SW480 (cell line): ENCODE measurements at places on chromosomes 13 and 19.

- no peak for DNase-seq
These were observed 42.8 kb downstream of the TRPM4 start for GRCh38 chr19:49200238-49200862.

GRCh38 chr19:13797870-13798269, 2.6 kb downstream of the ZSWIM4 start:
- no peak for DNase-seq

DNA sequence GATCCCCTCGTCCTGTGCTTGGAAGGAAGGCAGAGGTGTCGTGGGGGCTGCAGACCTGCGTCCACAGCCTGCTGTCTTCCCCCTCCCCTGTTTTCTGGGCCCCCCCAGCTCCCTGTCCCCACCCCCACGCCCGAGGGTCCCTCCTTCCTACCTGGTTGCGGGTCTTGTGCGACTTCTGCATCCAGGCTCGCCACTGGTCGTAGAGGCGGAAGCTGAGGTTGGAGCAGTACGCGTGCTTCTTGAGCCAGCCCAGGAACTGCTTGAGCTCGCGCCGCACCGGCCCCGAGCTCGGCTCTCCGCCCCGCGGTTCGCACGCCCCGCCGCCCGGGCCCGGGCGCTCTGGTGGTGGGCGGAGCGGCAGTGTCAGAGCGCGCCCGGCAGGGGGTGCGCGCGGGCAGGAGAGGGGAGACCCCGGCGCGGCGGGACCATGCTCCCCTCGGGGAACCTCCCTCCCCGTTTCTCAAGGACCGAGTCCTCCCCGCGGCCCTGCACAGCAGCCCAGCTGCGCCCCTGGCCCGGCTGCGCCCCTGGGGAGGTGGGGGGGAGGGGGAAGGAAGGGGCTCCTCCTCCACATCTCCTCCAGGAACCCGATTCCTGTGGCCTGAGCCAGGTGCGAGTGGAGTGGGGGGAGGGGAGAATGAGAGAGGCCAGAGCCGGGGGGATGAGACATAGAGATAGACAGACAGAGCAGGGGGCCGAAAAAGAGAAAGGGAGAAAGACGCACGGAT, 5.7 kb downstream of the REX1BD start:
- DNase-seq: peak; percentile 62

DNA sequence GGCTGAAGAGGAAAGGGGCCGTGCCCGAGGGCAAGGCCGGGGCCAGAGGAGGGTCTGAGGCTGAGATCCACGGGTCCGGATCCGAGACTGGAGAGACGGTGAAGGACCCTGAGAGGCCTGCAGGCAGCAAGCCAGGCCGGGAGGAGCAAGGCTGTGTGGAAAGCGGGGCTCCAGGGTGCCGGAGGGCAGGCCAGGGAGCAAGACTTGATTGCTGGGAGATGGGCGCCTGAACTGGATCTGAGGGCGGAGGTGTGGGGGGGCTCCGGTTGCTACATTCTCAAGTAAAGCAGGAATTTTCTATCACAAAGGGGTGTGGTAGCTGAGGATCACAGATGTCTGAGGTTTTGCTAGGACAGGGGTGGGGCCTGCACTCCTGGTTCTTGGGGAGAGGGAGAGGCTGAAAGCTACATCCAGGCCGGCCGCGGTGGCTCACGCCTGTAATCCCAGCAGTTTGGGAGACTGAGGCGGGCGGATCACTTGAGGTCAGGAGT, 3.8 kb downstream of the MAMSTR start:
- DNase-seq: no peak

- DNase-seq: no peak
These were observed 83.0 kb upstream of the FNDC3A start for GRCh38 chr13:48892688-48893075.

GRCh38 chr13:37241786-37242185, 136.3 kb upstream of the CSNK1A1L start:
- DNase-seq: no peak

DNA sequence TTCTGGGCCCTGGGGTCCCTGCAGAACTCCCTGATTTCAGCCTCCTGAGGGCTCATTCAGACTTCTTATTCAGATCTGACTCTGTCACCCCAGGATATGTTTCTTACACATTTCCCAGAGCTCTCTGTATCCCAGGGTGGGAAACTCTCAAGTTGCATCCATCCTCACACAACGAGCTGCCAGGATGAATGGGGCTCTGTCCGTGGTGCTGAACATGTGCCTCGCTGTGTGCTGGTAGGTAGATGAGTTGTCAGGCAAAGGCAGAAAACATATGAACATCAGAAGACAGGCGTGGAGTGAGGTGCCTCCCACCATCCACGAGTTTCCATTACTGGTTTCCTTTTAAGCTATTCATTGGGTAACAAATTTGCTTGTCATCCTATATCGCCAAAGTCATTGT, 11.4 kb upstream of the IGFL1 start:
- peak; percentile 33 for DNase-seq

DNA sequence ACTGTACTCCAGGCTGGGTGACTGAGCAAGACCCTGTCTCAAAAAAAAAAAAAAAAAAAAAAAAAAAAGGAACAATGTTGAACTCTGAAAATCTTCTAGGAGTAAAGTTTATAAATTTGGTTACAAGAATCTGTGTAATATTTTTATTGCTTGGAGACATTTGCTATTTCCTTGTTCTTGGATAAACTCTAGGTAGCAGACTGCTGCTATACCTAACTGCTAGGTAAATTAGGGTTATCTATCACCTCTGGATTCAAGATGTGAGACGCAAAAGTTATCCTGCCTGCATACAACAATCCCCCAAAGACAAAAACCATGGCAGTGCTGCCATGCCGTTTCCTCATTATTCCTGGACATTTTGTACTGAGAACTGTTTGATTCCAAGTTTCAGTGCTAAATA, 33.7 kb downstream of the UBL3 start:
- no peak for DNase-seq

DNA sequence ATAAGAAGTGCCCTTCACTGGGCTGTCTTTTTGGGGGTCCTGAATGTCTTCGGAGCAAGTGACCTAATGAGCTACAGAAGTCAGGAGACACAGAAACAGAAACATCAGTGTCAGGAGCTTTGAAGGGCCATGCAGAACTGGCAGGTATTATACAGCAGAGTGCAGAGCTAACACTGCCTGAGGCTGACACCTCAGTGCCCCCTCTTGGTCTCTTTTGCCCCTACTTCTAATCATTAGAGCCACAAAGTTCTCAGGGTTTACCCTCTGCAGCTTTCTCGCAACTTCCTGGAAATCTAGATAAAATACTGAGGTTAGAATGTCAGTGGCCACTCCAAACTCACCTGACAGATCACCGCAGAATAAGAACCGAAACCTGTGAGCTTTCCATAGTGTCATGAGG, 172.7 kb downstream of the B3GLCT start:
- DNase-seq: no peak

GRCh38 chr19:10740798-10741197, 22.9 kb downstream of the DNM2 start:
- DNase-seq: no peak

DNA sequence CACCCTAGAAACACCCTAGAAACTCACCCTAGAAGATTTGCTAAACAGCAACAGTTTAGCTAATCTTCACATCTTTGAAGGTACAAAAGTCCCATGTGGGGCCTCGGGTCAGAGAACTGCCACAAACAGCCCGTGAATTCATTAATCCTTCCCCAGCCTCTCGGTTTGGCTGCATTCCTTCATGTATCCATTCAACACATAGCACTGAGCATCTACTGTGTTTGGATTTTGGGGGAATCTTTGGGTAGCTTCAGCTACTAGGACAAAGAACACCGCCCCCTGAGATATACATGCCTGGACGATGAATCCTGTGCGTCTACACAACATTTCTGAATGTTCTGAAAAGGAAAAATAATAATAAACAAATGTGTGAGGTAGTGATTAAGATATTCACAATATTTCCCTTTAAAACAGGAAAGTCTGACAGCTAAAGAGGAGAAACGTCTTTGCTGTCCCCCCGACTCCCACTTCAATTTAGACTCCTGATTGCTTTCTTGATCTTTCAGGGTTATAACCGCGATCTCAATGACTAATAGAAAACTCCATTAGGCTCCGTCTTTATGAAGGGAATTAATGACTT, 63.5 kb downstream of the ALOX5AP start:
- no peak for DNase-seq

DNA sequence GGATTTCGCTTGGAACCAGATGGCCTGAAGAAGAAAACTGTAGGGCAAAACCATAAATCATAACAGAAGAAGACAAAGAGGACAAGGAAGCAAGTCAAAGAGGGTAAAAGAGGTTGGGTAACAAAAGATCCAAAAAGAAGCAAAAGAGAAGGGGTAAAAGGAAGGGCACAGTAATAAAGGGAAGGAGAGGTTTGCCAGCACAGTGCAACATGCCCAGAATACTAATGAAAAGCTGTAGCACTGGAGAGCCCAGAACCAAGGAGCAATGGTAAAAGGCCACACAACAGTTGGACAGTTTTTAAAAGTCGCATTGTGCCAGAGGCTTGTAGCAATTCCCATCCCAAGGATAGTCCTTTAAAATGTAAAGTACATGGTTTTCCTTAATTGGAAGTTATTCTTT, 506.6 kb downstream of the PCDH9 start:
- no peak for DNase-seq

GRCh38 chr13:68124437-68125086, 894.4 kb upstream of the PCDH9 start:
- no peak for DNase-seq

DNA sequence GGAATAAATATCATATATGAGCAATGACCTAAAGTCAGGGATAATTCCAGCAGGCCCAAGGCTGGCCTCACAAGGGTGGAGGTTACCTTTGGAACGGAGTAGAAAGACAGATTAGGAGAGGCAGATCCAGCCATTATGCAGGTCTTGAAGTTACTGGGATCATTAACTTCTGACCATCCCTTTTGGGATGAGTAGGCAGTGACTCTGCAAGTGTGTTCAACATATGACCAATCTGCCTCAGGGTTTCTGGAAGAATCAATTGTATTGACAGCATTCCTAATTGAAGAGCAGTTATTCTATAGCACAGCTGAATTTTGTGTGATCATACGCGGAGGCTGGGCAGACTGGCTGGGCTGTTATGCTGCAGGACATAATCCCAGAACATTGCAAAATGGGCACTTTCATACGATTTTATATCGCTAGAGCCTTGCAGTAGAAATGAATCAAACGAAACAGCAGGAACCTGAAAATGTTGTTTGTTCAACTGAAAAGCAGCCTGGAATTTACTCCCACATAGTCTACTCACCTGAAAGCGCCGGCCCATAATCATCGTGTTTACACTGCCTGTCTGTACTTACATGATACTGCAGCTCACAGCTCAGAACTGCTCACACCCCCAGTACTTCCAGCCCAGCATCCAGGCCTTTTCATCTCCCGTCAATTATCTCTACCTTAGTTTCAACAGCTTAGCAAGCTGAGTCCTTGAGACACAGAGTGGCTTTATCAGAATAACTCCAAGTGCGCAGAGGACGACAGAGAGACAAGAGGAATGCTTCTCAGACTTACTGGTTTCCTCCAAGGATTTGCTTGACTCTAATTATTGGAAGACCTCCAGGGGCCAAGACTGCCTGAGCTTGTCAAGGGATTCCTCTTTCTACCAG, 556.1 kb downstream of the EFNB2 start:
- no peak for DNase-seq

GRCh38 chr13:108741930-108742329, 112.5 kb downstream of the MYO16 start:
- no peak for DNase-seq

- no peak for DNase-seq
These were observed 66.8 kb downstream of the SOX1 start for GRCh38 chr13:112133499-112134390.

- DNase-seq: no peak
These were observed 1.6 kb downstream of the GPC5 start for GRCh38 chr13:91400063-91400399.

- no peak for DNase-seq
These were observed 8.2 kb downstream of the ZNF677 start for GRCh38 chr19:53246498-53246897.

DNA sequence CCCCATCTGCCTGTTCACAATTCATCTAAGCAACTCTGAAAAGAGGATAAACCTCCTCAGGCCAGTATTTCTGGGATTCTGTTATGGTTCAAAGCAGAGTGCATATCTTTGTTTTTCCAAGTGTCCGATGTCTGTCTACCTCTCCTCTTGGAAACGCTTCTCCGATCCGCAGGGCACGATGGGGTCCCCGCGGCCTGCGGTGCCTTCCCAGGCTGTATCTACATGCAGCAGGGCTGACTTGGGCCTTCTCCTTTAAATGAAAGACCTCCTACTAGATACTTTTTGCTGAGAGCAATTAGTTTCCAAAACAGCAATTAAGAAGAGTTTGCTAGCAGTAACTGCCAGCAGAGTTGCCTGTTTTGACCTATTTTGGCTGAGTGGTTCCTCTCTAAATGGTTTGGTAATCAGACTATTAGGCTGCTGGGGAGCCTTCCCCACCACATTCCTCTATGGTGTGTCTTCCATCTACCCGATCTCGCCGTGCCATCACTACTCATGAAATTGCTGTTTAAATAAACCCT, 23.5 kb downstream of the COL4A2 start:
- no peak for DNase-seq

DNA sequence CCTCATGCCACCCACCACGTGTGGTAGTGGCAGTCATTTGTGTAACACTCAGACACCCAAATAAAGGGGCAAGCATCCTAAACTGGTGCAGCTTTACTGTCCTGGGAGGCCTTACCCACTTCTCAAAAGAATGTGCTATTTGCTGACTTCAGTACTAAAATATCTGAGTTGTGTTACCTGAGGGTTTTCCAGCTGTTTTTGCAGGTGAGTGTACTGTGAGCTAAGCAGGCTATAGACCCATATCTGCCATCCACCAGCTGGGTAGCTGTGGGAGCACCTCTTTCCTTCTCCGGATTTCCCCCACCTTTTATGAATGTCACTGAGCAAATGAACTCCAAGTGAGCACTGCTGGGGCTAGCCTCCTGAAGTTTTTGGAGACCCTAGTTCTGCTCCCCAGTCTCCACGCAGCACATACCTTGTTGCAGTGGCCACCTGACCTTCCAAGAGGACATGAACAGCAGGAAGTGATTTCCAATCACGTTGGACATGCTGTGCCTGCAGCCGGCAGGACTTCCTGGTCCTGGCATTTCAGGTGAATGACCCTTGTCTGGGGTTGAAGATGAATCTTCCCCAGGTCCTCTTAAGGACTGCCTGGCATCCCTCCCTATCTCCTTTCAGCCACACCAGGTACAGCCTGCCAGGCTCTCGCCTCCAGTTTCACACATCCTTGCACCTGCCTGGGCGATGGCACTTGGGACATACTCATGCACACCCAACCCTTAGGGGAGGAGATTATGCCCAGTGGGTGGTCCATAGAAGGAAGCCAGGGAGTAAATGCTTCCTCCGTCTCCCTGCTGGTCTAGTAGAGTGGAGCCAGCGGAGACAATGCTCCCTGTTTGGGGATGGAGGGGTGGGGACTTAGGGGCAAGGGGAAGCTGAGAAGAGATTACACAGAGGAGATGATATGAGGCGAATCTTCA, 109.5 kb upstream of the SPATA13 start:
- DNase-seq: no peak

- no peak for DNase-seq
These were observed 47.7 kb downstream of the DOCK9 start for GRCh38 chr13:98930151-98930591.

GRCh38 chr19:33283589-33283988, 18.7 kb downstream of the CEBPA start:
- no peak for DNase-seq

- no peak for DNase-seq
These were observed 31.6 kb downstream of the MTRF1 start for GRCh38 chr13:41231786-41232185.

- no peak for DNase-seq
These were observed 729.0 kb downstream of the PCDH9 start for GRCh38 chr13:66501181-66501580.
